ENCODE measurements at places on chromosomes 12 and 14.

DNA sequence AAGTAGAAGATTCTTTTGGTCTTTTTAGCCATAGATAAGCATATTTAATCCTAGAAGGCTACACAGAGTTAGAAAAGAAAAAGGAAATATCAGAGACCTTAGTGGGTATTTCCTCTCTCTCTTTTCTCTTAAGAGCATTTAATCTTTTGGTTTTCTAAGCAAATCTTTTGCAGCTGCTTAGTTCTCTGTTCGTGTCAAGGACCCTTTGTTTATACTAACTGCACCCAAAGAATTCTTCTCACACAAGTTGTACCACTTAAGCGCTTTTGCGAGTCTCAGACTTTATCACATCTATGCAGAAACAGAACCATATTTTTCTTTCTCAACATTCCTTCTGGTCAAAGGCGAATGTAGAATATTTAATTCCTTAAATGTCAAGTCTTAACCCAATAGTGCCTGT is 17.9 kb upstream of the NID2 start:
- DNase-seq, result no peak

GRCh38 chr14:73242357-73242901 is 5.1 kb downstream of the PAPLN start:
- DNase-seq, result no peak

DNA sequence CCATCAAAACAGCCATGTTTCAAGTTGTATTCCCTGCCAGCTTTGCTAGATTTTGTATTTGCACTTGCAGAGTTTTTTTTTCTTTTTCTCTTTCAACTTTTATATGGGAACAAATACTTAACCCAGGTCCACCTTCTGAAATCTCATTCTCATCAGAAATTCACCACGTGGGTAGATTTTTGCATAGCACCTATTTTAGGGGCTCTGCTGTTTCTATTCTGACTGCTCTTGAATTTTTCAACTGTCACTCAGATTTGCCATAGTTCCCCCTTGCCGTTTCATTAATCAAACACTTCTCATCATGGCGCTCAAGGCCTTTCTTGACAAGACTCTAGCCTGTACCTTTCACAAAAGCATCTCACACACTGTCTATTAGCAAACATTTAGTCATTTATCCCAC is 767.2 kb downstream of the VRK1 start:
- DNase-seq, result no peak

GRCh38 chr12:119229205-119229604 is 50.5 kb downstream of the HSPB8 start:
- DNase-seq, result no peak

GRCh38 chr12:95790033-95790916 is at the start of gene NTN4:
Gene NTN4 (minus strand): TSS chr12:95790764. CDS start chr12:95790309, 455 bp downstream.
- no peak for DNase-seq

DNA sequence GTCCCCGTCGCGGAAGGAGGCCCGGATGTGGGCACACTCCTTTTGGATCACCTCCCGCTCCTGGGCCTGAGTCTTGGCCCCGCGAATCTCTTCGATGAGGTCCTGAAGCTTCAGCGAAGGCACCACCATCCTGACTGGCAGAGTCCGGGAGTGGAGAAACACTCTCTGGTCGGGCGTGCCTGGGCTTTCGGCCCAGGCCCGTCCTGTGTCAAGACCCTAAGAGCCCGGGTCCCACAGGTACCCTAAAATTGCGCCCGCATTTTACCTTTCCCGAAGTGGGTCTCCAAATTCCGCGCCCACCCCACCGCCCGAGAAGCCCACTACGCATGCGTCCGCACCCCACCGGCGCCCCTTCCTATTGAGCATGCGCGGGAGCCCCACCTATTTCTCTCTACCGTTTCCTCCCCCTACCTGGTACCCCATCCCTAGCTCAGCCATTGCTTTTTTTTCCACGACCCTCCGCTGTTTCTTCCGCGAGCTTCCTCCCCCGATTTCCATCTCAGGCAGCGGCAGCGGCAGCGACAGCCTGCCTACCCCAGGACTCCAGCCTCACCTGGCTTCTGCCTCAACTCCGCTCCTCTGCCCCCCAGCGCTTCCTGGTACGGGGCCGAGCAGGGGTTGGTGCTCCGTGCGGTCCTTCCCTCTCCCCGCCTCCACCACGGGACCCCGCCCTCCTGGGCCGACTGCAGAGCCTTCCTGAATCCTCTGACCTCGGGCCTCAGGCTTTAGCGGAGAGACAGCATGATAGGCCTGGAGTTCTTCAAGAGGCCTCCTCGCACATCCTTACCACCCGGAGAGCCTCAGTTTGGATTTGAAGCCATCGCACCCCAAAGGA is at the start of gene AP1G2:
TSS of gene AP1G2 (minus strand) at position 606 of the 835 bp plus-strand sequence. CDS start at position 129, 477 bp downstream.
- no peak for DNase-seq

Measured in H54 (cell line).